ENCODE measurements at places on chromosomes 12 and 14.
A peak's percentile ranks its signal among the peaks of the same experiment; 100 is the strongest.

DNA sequence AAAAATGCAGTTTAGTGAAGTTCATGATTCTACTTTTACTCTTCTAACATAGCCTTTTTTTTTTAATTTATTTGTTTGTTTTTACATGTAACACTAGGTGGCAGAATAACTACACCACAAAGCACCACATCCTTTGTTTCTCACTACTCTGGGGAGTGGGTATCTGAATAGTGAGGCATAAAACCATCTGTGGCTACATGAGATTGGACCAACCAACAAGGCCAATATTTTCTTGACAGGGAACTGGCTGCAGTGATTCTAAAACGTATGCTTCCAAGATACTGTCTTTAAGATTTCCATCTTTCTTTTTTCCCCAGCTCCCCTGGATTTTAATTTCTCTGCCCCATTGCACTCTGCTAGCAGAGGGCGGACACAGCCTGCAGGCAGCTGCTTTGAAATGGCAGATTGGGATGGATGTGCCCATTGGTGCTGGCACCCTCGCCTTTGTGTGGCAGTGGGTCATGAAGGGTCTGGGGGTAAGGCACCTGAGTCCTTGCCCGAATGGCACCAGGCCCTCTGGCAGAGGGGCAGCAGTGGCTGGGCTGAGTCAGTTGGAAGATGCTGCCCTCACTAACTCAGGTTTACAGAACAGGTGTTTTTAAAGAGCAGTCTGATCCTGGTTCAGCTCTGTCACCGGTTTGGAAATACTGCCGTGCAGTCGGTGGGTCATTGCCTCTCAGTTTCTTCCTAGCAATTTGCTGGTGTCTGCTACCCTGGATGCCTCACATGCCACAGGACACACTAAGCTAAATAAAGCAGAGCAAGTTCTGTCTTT lies 429.1 kb downstream of the RAD51B start:
- DNase-seq: peak; percentile 64

GRCh38 chr12:88388566-88389540 lies 191.4 kb downstream of the KITLG start:
- no peak for DNase-seq

DNA sequence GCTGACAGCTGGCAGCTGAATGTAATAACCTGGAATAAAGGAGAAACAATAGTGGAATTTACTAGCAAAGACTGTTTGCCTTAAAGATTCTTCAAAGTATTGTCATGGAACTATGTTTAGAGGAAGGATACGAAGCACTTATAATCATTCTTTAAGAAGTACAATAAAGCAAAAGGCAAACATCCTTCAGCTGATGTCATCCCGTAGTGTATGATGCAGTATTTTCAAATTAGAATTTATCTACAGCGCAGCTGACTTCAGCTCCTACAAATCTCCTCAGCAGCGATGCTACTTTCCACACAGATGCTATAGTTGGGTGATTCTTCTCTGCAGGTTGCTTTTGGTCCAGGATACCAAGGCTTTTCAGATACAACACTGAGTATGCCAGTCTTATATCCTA lies 31.5 kb downstream of the CLEC1A start:
- no peak for DNase-seq

DNA sequence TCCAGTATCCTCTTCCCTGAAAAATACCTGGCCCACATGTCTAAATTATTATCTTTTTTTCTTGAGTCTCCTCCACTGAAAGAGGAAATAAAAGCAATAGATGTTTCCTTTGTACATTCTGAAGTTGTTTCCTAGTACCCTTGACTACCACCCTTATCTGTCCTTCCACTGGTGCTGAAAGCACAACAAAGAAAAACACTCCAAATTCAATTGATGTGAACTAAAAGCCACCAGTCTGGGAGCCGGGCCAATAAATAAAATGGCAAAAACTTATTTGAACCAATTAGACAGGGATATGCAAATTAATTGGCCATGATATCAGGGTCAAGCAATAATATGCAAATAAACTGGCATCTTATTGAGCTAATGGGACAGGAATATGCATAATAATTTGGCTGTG lies 330.5 kb downstream of the PAWR start:
- no peak for DNase-seq

DNA sequence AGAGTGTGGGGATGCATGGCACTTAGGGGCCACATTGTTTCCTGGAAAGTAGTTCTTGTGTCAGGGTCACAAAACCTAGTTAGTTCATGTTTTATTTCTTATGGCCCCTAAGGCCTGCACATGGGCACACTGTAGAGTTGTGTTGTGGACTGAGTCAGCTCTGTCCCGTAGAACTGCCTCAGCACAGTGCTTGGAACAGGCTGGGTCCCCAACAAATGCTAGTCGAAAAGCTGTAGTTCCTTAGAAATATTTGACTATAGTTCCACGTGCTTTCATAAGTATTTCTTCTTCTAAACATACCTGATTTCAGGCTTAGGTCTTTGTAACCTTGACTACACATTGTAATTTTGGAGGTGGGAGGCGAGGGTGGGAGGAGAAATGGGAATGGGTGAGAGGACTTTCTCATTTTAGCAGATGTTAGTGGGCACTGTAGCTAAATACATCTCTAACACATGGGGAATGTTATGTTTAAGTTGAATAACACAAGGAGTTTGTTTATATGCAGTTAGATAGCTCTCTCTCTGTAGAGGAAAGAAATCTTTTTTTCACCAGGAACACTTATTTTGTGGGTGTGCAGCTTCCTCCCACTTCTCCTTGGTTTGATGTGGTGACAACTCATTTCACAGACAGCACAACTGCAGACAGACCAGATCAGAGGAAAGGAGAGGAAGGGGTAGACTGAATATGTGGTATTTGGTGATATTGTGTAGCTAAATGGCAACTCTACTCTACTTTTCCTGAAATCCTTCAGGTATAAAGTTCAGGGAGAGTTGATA lies 39.5 kb upstream of the DACT1 start:
- no peak for DNase-seq

DNA sequence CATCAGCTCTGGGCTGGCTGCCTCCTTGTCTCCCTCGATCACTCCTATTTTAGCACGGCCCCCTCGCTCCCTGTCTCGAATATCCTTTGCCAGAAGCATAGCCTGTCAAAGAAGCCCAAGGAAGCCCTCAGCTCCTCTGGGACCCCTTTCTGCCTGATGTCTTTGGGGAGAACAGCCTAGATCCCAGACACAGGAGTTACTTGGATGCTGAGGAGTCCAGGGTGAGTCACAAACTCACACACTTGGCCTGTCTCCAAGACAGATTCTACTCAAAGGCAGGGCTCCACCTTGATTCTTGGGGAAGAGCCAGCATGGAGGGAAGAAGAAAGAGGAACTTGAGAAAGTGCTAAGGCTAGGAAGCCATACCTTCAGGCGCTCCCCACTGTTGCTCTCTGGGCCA lies 8.1 kb downstream of the AVIL start:
- no peak for DNase-seq

- DNase-seq: no peak
These were observed 48.8 kb upstream of the RASSF3 start for GRCh38 chr12:64561302-64562136.

DNA sequence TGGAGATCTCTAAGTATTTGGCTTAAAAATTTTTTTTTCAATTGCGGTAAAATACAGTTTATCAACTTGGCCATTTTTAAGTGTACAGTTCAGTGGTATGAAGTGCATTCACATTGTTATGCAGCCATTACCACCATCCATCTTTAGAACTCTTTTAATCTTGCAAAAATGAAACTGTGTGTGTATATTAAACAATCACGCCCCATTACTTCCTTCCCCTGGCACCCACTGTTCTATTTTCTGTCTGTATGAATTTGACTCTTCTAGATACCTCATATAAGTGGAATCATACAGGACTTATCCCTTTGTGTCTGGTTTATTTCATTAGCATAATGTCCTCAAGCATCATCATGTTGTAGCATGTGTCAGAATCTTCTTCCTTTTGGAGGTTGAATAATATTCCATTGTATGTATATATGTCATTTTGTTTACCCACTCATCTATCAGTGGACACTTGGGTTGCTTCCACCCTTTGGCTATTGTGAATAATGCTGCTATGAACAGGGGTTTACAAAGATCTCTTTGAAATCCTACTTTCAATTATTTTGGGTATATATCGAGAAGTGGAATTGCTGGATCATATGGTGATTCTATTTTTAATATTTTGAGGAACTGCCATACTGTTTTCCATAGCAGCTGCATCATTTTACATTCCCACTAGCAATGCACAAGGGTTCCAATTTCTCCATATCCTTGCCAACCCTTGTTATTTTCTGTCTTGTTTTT lies 62.9 kb downstream of the SAMD4A start:
- peak; percentile 14 for DNase-seq

- DNase-seq: no peak
These were observed 45.3 kb upstream of the MTERF2 start for GRCh38 chr12:107032266-107032665.
